ENCODE measurements at places on chromosomes 13 and 19.

DNA sequence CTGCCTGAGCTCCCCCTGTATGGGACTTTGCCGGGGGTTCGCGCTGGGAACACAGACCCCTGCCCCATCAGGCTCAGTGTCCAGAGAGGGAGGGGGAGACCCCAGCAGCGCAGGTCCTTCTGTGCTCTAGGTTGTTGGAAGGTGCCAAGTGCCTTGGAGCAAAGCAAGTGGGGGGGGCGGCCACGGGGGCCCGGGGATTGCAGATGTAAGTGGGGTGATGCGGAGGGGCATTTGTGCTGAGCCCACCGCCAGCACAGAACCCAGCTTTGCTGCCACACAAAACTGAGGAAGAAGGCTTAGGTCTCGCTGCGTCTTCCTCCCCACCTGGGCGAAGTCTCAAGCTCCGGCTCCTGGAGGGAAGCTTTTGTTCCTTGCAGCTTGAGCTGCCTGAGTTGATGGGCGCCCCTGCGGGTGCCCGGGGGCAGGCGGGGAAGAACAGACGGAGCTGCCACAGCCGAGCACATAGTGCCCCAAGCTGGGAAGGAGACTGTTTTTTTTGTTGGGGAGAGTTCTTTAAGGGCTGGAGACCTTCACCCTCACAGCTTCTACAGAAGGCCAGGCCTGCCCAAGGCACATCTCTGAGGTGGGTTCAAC, 1.5 kb upstream of the NTN5 start:
- DNase-seq, result no peak

DNA sequence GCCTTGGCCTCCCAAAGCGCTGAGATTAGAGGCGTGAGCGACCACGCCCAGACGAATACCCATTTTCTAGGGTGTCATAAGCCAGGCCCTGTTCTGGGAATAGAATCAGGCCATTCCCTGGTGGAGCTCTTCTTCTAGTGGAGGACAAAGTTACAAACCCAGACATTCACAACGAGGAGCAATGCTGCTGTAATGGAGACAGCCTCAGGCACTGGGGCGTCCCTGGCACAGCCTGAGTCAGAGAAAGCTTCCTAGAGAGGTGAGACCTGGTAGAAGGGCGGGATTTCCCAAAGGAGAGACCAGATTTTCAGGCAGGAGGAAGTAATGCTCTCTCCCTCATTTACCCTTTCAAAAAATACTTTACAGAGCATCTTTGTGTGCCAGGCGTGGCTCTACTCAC, 12.7 kb downstream of the PRKCG start:
- no peak for DNase-seq

GRCh38 chr19:11063434-11063833, 25.8 kb upstream of the LDLR start:
- DNase-seq, result no peak

- no peak for DNase-seq
Measured at GRCh38 chr19:28164214-28164613, 1048.7 kb downstream of the UQCRFS1 start.

DNA sequence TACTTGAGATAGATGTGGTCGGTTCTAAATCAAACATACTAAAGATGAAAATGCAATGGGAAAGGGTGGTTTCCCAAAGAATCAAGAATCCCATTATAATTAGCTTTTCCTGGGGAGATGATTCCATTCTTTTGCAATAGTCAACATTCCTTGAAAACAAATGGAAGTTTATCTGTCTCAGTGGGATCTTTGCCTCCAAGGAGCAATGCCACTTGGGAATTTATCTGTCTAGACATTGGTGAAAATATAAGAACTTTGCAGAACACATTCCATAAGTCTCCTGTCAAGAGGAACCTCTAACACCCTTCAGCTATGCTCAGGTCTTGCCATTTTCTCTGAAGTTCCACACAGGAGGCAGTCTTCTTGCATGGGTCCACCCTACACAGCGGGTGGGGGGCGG, 152.5 kb downstream of the KCTD12 start:
- DNase-seq, result no peak

DNA sequence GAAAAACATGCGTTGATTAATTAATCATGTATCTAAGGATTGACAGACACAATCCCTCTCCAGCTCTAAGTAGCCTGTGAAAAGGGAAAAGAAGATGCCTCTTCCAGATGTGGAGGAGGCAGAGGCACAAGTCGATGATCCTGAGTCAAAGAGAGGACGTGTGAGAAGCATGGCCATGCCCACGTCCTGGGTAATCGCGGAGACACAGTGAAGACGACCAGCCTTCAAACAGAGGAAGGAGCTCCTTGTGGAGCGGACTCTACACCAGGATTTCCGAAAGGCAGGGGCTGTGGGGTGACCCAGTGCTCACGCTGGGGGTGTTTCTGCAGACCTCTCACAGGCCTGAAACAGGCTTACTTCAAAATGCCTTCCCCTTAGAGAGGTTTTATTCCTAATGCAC, 70.5 kb downstream of the COL4A1 start:
- DNase-seq, result no peak

DNA sequence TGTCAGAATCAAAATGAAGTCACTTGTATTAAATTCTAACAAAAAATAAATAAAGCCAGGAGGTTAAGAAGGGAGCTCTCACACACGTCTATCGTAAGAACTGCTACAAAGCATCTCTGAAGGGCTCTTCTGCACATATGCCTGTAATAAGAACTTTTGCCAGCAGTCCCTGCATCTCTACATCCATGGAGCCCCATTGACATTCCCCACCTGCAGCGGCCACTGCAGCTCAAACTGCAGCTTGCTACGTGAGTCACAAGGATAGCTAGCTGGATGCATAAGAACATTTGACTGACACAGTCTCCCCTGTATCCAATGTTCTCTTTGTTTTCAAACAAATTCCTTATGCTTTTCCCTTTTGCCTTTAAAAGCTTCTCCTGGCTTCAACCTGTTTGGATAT, 68.3 kb downstream of the DNAJC3 start:
- DNase-seq, result no peak
